ENCODE measurements at places on chromosomes 1 and 21.

- no peak for DNase-seq
Measured at GRCh38 chr1:62107923-62108322, 86.7 kb upstream of the L1TD1 start.

GRCh38 chr1:58041621-58042020 lies 504.9 kb downstream of the OMA1 start:
- DNase-seq, result no peak

- DNase-seq, result no peak
Measured at GRCh38 chr21:26087223-26087918, 83.2 kb downstream of the APP start.

- DNase-seq, result no peak
Measured at GRCh38 chr1:194903524-194903923, 1704.7 kb downstream of the KCNT2 start.

DNA sequence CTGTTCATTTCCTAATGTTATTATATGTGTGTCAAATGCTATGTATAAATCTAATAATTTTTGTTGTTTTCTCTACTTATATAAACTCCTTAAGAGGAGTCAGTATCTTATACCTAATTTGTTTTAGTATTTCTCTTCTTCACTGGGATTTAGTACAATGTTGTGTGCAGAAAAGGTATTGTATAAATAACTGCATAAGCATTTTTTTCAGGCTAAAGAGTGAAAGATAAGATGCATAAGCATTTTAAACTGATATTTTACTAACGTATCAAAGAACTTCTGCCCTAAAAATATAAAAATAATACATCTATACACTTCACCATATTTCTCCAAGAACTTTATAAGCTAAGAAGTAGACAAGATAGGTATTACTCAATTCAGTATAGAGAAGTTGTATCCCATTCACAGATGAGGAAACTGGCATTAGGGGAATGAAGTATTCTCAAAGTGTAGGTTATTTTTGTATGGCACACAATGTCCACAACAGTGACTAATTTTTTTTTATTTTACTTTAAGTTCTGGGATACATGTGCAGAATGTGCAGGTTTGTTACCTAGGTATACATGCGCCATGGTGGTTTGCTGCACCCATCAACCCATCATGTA lies 59.3 kb downstream of the NUP210L start:
- DNase-seq, result no peak

DNA sequence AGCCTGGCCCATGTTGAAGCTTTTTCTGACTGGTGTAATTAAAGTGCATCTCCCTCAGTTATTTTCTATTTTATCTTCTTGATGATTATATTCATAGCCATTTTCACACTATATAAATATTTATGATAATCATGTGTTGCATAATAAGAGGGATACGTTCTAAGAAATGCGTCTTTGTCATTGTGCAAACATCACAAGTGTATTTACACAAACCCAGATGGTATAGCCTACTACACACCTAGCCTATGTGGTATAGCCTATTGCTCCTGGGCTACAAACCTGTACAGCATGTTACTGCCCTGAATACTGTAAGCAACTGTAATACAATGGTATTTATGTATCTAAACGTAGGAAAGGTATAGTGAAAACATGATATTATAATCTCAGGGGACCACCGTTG lies 88.1 kb downstream of the BACH1 start:
- DNase-seq, result no peak

GRCh38 chr1:34166625-34167361 lies 1.8 kb upstream of the CSMD2 start:
- DNase-seq, result no peak

GRCh38 chr1:32808580-32808979 lies 8.6 kb downstream of the YARS1 start:
- DNase-seq, result no peak

DNA sequence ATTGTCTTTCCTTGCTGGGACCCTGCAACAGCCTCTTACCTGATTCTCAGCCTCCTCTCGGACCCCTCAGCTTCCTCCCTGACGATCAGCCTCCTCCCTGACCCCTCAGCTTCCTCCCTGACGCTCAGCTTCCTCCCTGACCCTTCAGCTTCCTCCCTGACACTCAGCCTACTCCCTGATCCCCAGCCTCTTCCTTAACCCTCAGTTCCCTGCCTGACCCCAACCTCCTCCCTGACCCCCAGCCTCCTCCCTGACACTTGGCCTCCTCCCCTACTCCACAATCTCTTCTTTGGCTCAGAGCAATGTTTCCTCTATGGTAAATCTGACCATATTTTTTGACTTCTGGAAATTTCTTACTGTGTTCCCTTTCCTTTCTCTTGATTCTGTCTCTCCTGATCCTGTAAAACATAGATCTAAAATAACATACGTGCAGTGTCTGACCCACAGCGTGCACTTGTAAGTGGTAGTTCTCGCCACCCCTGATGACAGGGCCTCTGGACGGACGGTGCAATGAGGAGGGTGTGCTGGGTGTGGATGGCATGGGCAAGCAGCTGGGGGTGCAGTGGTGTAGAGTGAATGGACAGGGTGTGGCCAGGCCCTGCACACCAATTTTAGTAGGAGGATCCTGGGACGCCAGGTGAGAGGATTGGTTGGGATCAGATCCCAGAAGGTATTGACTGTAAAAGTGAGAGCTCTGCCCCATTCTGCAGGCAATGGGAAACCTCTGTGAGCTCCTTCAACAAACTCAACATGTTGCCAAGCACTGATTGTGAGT lies 264.1 kb downstream of the FOXD2 start:
- no peak for DNase-seq

GRCh38 chr1:78369546-78369945 lies 121.2 kb upstream of the PTGFR start:
- no peak for DNase-seq

DNA sequence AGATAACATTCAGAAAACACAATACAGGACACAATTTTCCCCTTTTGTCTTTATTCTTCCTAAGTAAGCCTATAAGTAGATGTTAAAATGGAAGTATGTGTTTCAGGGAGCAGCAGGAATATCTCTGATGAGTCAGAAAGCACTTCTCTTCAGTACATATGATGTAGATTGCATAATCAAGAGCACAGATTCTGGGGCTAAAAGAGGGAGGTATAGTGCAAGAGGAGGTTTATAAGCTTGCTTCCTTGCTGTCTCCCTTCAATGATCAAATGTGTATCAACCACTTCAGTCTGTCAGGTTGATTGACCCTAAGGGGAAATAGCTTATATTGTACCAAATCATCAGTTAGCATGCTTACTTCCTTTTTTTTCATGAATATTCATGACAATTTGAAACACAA lies 822.8 kb downstream of the BRINP3 start:
- DNase-seq, result no peak

- DNase-seq, result no peak
Measured at GRCh38 chr1:89557956-89558355, 33.3 kb downstream of the LRRC8B start.

GRCh38 chr1:87197641-87198040 lies 131.0 kb upstream of the LMO4 start:
- no peak for DNase-seq

GRCh38 chr1:228538831-228539230 lies 51.6 kb downstream of the RNF187 start:
- no peak for DNase-seq

- no peak for DNase-seq
Measured at GRCh38 chr1:91520942-91521507, 20.4 kb downstream of the CDC7 start.

DNA sequence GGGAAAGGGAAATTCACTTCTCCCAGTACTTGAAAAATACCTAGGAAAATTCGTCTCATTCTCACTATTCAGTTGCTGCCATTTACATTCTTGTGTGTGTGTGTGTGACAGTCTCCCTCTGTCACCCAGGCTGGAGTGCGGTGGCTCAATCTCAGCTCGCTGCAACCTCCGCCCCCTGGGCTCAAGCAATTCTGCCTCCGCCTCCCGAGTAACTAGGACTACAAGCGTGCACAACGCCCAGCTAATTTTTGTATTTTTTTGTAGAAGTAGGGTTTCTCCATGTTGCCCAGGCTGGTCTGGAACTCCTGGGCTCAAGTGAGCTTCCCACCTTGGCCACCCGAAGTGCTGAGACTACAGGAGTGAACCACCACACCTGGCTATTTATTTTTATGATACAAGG lies 1.2 kb downstream of the SNAPIN start:
- no peak for DNase-seq

- DNase-seq, result no peak
Measured at GRCh38 chr1:228867108-228867950, 132.1 kb downstream of the RHOU start.

DNA sequence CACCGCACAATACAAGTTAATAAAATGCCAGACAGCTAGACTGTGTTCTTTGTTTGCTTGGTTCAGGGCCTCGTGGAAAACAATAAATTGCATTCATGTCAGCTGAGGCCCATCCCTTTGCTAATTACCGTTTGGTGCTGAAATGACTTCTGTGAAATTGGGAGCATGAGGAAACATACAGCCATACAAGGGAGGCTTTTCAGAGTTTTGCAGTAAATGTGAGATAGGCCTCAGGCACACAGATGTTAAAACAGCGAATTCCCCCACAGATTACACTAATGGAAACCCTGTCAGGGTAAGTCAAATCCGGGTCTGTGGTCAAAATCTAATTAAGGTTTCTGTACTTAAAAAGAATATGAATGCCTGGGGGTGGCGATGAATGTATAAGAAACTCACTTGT lies 173.5 kb upstream of the LMO4 start:
- no peak for DNase-seq

- no peak for DNase-seq
Measured at GRCh38 chr1:205450448-205450847, 5.4 kb downstream of the BLACAT1 start.

GRCh38 chr1:216542741-216543140 lies 119.5 kb upstream of the USH2A start:
- no peak for DNase-seq

- DNase-seq, result no peak
Measured at GRCh38 chr1:98939471-98939870, 65.2 kb downstream of the PLPPR5 start.

- DNase-seq, result no peak
Measured at GRCh38 chr1:204571128-204571527, 54.9 kb downstream of the MDM4 start.

DNA sequence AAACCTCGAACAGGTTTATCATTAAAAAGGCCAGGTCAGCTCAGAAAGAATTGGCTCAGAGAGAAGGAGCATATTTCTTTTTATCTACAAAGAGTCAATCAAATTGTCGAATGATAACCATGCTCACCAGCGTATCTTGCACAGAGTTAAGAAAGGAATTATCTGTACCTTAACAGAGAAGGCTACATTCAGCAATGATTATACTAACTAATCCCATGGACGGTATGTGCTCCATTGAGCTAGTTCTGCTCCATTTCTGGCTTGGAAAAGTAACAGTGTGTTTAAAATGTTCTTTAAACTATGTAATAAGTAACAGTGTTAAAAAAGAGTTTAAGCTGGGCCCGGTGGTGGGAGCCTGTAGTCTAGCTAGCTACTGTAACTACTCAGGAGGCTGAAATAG lies 4.2 kb downstream of the UBR4 start:
- DNase-seq, result no peak

- DNase-seq, result no peak
Measured at GRCh38 chr1:209786146-209786545, 1.8 kb upstream of the C1orf74 start.

GRCh38 chr1:26848941-26849774 lies 13.8 kb upstream of the SFN start:
- DNase-seq, result no peak

GRCh38 chr21:34170886-34171285 lies 97.5 kb downstream of the MRPS6 start:
- DNase-seq, result no peak

DNA sequence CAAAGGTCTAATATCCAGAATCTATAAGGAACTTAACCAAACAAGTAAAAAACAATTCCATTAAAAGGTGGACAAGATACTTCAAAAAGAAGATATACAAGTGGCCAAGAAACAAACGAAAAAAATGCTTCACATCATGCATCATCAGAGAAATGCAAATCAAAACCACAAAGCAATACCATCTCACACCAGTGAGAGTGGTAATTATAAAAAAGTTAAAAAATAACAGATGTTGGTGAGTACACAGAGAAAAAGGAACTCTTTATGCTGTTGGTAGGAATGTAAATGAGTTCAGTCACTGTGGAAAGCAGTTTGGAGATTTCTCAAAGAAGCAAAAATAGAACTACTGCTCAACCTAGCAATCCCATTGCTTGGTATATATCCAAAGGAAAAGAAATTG lies 218.6 kb downstream of the SLC44A5 start:
- no peak for DNase-seq

GRCh38 chr1:10074852-10075730 lies 42.3 kb downstream of the UBE4B start:
- DNase-seq, result no peak

GRCh38 chr1:185774394-185774793 lies 40.2 kb downstream of the HMCN1 start:
- no peak for DNase-seq

DNA sequence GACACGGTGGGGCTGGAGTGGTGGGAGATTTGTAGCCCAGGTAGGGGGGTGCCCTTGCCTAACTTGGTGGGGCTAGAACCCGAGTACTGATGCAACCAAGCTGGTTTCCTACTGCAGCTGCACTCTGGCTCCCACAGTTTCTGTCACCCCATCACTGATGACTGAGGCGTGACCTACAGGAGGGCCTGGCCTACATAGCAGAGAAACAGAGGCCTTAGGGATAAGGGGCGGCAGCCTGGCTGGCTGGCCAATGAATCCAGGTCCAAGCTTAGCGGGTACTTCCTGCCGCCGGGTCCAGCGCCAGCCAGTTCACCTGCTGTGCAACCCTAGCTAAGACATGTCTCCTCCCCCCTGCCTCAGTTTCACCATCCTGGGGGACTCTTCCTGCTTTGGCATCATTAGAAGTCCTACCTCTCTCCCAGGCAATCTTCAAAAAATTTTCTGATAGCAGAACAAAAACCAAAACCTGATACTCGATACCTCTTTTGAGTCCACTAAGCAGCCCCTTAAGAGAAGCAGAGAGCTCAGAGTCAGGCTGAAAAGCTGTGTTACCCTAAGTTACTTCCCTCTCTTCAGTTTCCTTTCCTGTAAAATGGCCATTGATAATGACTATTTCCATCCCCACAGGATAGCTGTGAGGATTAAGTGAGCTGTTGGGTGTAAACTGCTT lies 27.3 kb upstream of the RNF19B start:
- no peak for DNase-seq

- no peak for DNase-seq
Measured at GRCh38 chr1:209674957-209675564, at the start of gene G0S2. Gene G0S2, plus strand, starts transcription at chr1:209675412. Its CDS starts 273 bp downstream, at chr1:209675685.

Measured in CD4-positive, alpha-beta T cell treated with Interleukin-4 for 4 hours (primary cell).